Fibroblast of lung (primary cell): ENCODE measurements at places on chromosomes 12 and 14. TPM values are rescaled to one million over a fixed set of nuclear protein-coding genes. Genes with fewer than 3 reads are reported as not detected.

- peaks cover 7% of the 10 kb centered on the region for H3K36me3 ChIP-seq
- no peaks in the 10 kb centered on the region for H3K27me3 ChIP-seq
- peaks cover 9% of the 10 kb centered on the region for H3K4me1 ChIP-seq
- no peak overlapping the region for H3K4me3 ChIP-seq
- DNase-seq, result peak; percentile 82
Measured at GRCh38 chr14:75011356-75011994, 8.8 kb downstream of the EIF2B2 start.

GRCh38 chr12:2574355-2574935 is 220.3 kb upstream of the FKBP4 start:
- no peaks in the 10 kb centered on the region for H3K4me1 ChIP-seq
- no peak for DNase-seq
- no peaks in the 10 kb centered on the region for H3K27me3 ChIP-seq

GRCh38 chr14:106501898-106502297 is 975.5 kb downstream of the TMEM121 start:
- no peaks in the 10 kb centered on the region for H3K4me1 ChIP-seq
- H3K4me3 ChIP-seq, result no peak overlapping the region
- H3K27me3 ChIP-seq, result no peaks in the 10 kb centered on the region
- H3K36me3 ChIP-seq, result no peaks in the 10 kb centered on the region
- no peak overlapping the region for H3K27ac ChIP-seq

GRCh38 chr14:104821229-104821945 is 20.5 kb downstream of the ZBTB42 start:
- H3K27me3 ChIP-seq, result no peaks in the 10 kb centered on the region
- H3K36me3 ChIP-seq, result no peaks in the 10 kb centered on the region
- H3K4me3 ChIP-seq, result no peak overlapping the region
- peaks cover 8% of the 10 kb centered on the region for H3K4me1 ChIP-seq

- no peaks in the 10 kb centered on the region for H3K27me3 ChIP-seq
- no peak for DNase-seq
- no peaks in the 10 kb centered on the region for H3K4me1 ChIP-seq
- no peak overlapping the region for H3K4me3 ChIP-seq
Measured at GRCh38 chr12:86283620-86284019, 27.4 kb upstream of the MGAT4C start.

DNA sequence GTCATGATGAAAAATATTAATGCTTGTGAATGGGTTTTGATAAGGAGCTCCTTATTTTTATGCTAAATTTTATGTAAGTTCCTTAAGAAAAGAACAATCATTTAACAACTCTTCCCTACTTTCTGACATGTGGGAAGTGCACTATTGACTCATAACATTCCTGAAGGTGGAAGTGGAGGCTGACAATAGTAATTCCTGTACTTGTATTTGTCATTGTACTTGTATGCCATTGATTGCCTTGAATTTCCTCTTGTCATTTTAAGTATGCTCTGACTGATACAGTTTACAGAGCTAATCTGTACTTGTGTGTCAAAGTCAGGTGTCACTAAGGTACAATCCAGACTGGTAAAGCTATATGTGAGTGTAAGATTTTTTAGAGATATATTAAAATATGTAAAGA is 440.0 kb downstream of the SLC16A7 start:
- H3K4me3 ChIP-seq, result no peak overlapping the region
- H3K4me1 ChIP-seq, result no peaks in the 10 kb centered on the region
- DNase-seq, result peak; percentile 60
- H3K36me3 ChIP-seq, result no peaks in the 10 kb centered on the region
- H3K27me3 ChIP-seq, result no peaks in the 10 kb centered on the region
- no peak overlapping the region for H3K27ac ChIP-seq

GRCh38 chr14:54325766-54326165 is 71.0 kb upstream of the CDKN3 start:
- no peak overlapping the region for H3K27ac ChIP-seq
- H3K36me3 ChIP-seq, result no peaks in the 10 kb centered on the region
- no peaks in the 10 kb centered on the region for H3K27me3 ChIP-seq
- no peak overlapping the region for H3K4me3 ChIP-seq

DNA sequence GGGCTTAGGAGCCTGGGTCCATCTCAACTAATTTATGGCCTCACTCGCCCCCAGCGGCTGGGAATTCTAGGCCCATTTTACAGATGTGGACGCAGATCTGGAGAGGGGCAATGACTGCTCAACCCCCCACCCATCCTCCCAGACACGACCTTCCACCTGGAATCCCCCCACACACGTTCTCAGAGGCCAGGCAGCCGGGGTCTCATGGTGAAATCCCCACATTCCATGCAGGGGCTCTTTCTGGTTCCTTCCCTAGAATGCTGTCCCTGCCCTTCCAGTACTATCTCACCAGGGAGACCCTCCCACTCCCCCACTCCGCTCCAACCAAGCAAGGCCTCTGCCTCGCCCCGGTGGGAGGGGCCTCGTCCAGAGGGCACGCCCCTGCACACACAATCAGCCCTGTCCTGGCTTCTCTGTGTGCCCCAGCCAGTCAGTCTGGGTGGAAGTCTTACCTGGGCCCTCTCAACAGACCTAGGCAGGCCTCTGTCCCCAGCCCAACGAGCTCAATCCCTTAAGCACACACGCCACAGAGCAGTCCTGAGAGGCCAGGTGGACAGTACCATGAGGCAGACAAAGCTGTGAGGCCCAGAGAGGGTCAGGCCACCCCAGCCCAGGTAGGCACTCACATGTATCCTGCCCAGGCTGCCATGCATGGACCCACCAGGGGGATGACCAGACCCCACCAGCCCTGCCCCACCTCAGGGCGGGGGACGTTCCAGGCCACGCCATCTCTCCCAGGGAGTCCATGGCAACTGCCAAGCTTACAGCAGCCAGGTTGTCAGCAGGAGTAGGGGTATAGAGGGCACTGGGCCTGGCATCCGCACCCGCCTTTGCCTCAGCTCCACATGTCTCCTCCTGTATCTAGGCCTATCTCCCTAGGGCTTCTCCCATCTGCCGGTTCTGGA is 1.3 kb upstream of the ANKRD9 start:
- no peak for DNase-seq
- H3K36me3 ChIP-seq, result peaks cover 10% of the 10 kb centered on the region
- H3K4me3 ChIP-seq, result no peak overlapping the region
- no peak overlapping the region for H3K27ac ChIP-seq
- H3K27me3 ChIP-seq, result no peaks in the 10 kb centered on the region
- H3K4me1 ChIP-seq, result peaks cover 4% of the 10 kb centered on the region

DNA sequence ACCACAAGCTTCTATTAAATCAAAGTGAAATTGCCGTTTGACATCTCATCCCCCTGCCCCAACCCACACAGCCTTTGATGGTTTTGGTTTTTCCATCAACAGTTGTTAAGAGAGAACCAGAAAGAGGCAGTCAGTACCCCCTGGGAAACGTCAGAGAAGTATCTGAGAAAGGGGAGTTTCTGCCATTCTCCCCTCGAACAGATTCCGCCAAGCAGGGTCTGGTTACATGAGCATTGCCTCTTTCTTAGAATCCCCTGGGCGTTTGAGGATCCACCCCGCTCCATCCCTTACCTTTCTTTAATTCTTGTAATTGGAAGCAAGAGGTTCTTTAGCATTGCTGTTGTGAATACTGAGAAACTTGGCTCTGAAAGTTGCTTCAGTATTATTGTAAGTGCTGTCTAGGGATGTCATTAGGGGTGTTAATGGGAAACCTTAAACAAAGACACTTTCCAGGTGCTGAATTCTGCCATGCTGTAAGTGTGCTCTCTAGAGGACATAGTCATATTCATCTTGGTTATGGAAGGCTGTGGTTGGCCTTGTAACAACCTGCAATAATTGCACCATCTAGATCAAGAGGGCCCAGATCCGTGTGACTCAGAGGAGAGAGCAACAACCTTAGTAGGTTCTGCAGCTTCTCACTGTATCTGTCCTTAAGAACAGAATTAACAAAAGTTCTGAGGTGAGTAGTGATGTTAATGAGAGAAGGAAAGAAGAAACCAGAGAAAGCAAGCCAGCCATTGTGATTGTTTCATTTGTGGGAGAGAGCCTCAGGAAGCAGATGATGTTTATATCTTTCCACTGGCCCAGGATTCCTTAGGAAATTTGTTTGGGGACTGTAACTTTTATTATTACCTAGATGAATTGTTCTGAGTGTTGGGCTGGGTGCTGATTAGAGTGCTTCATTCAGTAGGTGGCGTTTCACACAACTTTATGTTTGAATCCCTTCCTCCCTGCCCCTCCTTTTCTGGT is 9.0 kb downstream of the TMBIM6 start:
- no peak overlapping the region for H3K4me3 ChIP-seq
- H3K27ac ChIP-seq, result no peak overlapping the region
- H3K36me3 ChIP-seq, result peaks cover 8% of the 10 kb centered on the region
- peak; percentile 55 for DNase-seq
- H3K27me3 ChIP-seq, result no peaks in the 10 kb centered on the region

DNA sequence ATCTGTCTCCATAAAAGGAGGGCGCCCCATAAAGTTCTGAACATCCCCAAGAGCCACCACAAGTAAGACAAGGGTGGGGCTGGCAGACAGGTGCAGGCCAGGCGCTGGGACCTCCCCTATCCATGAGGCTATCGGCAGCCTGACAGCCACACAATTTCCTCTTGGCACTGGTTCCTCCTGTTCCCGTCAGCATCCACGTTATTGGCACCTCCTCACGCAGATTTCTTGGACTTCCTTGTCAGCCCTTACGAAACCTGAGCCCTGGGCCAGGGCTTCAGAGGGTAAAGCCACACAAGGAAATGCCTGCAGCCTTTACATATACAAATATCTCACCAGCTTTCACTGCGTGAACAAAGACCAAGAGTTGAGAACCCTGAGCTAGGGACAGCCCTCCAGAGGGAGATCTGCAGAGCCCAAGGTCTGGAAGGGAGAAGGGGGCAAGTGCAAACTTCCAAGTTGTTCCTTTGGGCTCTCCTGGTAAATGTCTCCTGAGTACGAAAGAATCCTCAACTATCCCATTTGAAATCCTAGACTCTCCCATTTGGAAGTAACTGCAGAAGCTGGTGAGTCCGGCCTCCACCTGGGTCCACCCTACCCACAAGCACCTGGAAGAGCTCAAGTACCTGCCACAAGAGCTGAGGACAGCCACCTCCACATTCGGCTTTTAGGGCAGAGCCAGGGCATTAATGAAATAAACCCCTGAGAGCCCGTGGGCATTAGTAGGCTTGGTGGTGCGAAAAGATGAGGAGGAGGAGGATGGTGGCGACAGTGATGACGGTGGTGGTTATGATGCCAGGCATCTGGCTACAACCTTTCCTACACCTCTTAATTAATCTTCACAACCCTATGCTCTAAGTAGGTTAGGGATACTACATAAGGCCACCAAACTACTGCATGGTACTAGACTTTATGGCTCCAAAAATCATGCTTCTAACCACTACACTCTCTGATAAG is 5.5 kb upstream of the TC2N start:
- H3K4me1 ChIP-seq, result peaks cover 3% of the 10 kb centered on the region
- peak; percentile 93 for DNase-seq
- no peaks in the 10 kb centered on the region for H3K27me3 ChIP-seq
- no peak overlapping the region for H3K27ac ChIP-seq
- H3K4me3 ChIP-seq, result no peak overlapping the region
- H3K36me3 ChIP-seq, result peaks cover 2% of the 10 kb centered on the region

DNA sequence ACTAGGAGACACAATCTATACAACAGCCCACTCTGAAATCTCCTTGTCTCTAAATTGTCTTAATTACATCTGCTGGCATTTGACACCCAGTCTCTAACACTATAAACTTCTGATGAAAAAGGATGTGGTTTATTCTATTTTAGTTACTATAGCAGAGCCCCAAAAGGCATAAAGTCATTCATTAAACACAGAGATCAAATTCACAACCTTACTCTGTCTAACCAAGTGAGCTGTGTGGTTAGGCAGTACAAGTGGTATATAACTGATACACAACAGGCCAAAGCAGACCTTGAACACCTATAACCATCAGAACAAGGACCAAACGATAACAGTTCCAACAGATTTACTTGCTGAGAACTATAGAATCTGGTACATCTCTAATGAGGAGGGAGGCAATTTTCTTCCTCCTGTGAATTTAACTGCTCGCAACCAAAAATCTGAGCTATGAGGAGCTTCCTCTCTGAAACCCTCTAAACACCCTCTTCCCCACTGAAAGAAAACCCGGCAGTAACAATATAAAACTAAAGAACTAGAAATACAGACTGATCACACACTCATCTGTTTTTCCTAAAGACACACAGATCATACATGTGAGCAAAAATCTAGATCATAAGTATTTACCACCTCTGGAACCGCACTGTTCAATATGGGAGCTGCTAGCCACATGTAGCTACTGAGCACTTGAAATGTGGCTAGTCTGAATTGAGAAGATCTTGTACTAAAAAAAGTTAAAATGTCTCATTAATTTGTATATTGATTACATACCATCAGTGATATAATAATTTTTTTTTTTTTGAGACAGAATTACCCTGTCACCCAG is 17.7 kb downstream of the SPPL3 start:
- no peak for DNase-seq
- no peaks in the 10 kb centered on the region for H3K36me3 ChIP-seq
- H3K27ac ChIP-seq, result no peak overlapping the region
- H3K27me3 ChIP-seq, result no peaks in the 10 kb centered on the region
- H3K4me1 ChIP-seq, result no peaks in the 10 kb centered on the region
- H3K4me3 ChIP-seq, result no peak overlapping the region

DNA sequence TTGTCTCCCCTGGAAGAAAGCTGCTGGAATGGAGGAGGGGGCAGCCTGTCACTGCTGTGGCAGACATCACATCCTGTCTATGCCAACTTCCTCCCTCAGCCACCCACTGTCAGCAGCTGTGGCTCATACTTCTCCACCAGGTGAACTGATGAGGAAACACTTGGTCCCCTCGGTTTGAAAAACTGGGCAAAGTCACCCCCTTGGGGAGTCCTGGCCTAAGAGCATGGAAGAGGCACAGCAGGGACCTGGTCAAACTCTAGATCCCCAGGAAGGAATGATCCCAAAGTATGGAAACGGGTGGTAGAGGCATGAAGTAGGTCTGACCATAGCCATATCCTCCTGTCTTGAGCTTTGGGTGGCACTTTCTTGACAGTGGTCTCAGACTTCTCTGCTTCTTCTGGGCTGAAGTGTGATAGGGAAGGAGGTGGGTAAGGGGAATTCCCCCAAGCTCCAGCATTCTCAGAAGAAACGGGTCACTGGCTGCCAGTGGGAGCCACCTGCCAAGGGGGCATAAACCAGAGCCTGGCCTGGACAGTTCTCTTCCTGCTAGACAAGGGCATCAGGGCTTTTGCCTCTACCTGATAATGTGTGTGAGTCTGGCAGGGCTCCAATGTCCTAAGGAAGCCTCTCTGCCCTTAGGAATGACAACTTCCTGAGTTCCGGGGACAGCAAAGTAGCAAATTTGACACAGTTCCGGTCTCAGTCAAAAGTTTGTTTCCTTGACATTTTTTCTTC is 36.0 kb downstream of the FMNL3 start:
- no peaks in the 10 kb centered on the region for H3K27me3 ChIP-seq
- no peak overlapping the region for H3K27ac ChIP-seq
- peaks cover 24% of the 10 kb centered on the region for H3K4me1 ChIP-seq
- H3K4me3 ChIP-seq, result no peak overlapping the region
- DNase-seq, result no peak

DNA sequence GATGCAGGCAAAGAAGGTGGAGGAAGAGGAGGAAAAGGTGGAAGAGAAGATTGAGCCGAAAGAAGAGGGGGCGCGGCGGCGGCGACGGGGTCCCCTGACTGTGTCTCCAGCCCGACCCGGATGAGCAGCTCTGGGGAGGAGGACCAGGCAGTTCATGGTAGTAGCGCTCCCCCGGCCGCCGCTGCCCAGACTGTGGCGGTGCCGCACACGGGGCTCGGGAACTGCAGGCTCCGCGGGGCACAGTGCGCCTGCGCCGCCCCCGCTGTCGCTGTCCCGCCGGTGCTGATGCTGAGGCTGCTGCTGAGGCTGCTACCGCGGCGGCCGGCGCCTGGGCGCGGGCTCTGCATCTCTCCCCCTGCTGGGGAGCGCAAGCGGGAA is at the start of gene KCNH5:
KCNH5 (minus strand) TSS at position 225 of the 378 bp plus-strand sequence. CDS start 272 bp downstream, outside the sequence.
- H3K4me3 ChIP-seq, result peak within 1 kb of the TSS; percentile 35
- DNase-seq, result peak; percentile 60

OAS2 gene
- total RNA-seq, result 2.3 and 3.1 TPM in 2 replicates

ITPR2 gene
- total RNA-seq, result 13.6 and 24.6 TPM in 2 replicates

SP7 gene
- total RNA-seq, result not detected in 2 replicates

GZMB gene
- total RNA-seq, result not detected in 2 replicates

RNASE1 gene
- not detected in 2 replicates for total RNA-seq

GSC gene
- 0.17 and 0.51 TPM in 2 replicates for total RNA-seq
